ENCODE measurements at places on chromosomes 6 and 20.
A peak's percentile ranks its signal among the peaks of the same experiment; 100 is the strongest.

- no peak for DNase-seq
Observed at GRCh38 chr20:32610472-32611218, 25.5 kb upstream of the NOL4L start.

GRCh38 chr6:87105823-87106222 is 10.9 kb upstream of the CGA start:
- DNase-seq = no peak

DNA sequence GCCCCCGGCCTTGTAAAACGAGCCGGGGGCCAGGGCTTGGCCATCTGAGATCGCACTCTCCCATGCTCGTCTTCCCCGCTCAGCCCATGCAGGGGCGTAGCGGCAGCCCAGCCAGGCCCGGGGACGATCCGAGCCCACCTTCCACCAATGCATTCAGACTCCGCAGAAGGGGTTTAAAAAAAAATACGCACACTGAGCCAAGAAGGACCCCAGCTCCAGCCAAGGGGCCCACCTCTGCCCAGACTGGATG is 320 bp downstream of the GSTA4 start:
- DNase-seq = no peak

DNA sequence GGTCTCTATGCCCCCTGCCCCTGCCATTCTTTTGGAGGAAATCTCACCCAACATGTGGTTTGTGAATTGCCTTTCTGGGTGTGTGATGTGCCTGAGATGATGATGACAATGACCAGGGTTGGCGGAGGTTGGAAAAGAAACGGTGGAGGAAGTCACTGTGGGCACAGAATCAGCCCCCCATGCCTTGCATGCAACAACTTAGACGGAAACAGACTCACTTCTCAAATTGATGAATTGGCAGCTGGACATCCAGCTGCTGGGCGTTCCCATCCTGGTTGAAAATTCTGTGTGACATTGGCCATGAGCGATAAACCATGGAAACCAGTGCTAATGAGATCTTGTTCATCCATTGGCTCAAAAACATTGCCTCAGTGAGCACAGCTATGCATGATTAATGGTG is 95.8 kb upstream of the LY86 start:
- DNase-seq = no peak

DNA sequence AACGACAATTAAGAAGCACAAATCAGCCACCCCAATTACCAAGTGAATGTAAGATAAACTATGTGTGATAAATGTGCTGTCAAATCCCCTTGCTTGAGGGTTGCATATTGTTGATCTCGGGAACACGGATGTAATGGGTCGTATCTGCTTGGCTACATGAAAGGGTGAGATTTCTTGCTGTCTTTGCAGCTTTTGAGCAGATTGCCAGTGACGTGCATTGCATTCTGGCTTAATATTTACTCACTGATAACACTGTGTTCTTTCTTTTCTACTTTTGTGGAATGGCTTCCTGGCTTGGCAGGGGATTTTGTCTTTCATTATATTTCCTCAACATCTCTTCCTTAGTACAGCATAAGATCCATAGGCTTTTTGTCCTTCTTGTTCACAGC is 10.5 kb upstream of the FAM210B start:
- no peak for DNase-seq

- no peak for DNase-seq
Observed at GRCh38 chr6:89387516-89388201, 24.4 kb downstream of the RRAGD start.

- DNase-seq = no peak
Observed at GRCh38 chr6:27296106-27296783, 15.8 kb downstream of the POM121L2 start.

- DNase-seq = no peak
Observed at GRCh38 chr6:23454080-23454976, 671.7 kb upstream of the NRSN1 start.

- no peak for DNase-seq
Observed at GRCh38 chr6:44250067-44250717, 3.3 kb downstream of the HSP90AB1 start.

GRCh38 chr20:61437280-61438206 is 185.5 kb downstream of the CDH4 start:
- DNase-seq = no peak

DNA sequence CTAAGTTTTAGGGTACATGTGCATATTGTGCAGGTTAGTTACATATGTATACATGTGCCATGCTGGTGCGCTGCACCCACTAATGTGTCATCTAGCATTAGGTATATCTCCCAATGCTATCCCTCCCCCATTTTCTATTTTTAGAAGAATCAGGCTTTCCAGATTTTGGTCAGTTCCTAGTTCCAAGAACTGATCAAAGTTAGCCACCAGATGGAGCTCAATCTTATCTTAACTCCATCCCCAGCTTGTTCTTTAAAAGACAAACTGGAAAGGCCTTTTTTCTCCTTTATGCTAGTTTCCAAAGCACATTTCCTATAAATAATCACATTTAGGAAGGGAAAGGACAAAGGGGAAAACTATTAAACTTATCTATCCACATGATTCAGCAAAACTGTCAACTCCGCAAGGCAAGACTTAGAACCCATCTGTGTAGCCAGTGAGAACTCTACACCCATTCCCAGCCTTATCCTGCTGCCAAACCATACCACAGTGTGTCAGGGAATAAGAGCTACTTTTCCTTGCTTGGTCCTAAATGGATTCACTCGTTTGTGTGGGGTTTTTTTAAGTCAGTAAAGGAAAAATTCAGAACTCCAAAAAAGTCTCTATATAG is 22.8 kb upstream of the KHDC1 start:
- DNase-seq = no peak

DNA sequence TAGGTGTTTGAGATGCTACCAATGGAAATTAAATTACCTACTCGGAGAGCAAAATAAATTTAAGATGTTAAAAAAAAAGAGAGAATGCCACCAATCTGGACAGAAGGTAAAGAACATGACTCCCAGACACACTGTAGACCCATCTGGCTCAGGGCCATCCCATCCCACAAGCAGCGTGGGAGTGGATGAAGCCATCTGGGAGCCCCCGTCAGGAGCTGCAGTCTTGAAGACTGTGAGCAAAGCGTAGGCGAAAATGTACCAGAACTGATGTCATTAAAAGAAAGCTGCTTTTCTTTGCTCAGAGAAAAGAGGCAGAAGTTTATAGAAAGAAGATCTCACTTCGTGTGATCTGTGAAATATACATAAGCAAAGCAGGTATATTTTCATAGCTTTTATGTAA is 815.7 kb downstream of the QKI start:
- DNase-seq = no peak

GRCh38 chr6:107235511-107235910 is 120.2 kb upstream of the BEND3 start:
- DNase-seq = no peak

DNA sequence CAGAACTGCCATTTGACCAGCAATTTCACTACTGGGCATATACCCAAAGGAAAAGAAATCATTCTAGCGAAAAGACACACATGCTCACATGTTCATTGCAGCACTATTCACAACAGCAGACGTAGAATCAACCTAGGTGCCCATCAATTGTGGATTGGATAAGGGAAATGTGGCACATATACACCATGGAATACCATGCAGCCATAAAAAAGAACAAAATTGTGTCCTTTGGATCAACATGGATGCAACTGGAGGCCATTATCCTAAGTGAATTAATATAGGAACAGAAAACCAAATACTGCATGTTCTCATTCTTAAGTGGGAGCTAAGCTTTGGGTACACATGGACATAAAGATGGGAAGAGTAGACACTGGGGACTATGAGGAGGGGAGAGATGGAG is 16.1 kb downstream of the RAET1E start:
- no peak for DNase-seq

DNA sequence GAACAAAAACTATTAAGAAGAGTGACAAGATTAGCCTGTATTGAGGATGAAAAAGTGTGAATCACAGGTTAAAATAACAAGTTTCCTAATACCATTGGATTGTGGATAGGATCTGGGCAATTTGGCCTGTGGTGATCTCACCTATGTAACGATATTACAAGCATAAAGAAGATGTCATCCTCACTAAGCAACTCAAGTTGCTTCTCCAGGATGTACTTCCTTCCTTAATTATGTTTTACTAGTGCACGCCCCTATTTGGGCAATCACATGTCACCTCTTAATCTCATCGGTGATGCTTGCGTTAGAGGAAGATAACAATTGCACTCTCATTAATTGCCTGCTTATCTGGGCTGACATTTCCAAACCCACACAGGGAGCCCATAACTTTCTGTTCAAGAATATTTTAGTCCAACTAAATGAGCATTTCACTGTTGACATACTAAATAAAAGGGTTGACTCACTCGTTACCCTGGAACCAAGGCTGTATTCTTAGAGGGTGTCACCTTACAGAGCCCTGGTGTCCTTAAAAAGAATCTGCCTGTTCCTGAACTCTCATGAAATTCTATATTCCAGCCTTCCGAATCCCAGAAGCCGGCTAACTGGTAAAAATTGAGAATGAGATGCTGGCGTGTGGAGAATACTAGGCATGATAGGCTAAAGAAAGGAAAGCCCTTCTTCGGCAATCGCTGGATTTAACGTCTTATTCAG is 88.2 kb upstream of the ATXN1 start:
- DNase-seq = no peak

- DNase-seq = no peak
Observed at GRCh38 chr6:142300758-142301650, 803 bp upstream of the ADGRG6 start.

DNA sequence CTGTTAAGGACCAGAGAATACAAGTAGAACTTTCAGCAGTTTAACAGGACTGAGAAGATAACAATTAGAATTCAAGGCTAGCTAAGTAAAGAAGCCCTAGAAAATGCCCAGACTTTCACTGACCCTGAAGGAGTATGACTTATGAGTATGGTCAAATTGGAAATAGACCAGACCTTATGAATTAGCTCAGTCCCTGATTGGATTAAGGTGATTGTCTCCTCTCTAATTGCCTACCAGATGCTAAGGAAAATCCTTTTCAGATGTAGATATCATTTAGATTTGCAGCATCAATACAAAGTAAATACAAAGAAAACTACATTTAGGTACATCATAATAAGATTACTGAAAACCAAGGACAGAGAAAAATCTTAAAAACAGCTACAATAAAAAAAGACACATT is 58.9 kb downstream of the CNR1 start:
- DNase-seq = no peak

DNA sequence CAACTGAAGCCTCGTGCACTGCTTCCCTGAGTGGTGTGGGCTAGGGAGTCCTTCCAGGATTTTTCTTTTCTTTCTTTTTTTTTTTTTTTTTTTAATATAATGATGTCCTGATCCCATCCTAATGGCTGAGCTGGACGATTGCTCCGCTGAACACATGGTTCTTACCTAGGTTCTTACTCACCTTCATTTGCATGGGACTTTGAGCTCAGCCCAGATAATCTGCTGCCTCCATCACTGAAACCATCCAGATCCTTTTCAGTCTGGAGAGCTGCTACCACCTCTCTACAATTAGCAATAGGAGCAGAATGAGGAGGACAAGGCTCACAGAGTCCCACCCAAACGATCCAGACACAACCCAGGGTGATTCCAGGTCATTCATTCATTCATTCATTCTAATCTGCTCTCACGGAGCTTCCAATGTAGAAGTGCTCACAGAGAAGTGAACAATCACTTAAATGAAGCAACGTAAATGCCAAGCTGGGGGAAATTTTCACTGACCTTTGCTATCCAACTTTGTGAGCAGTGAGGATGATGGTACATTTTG is 246.3 kb upstream of the RREB1 start:
- peak; percentile 14 for DNase-seq

- no peak for DNase-seq
Observed at GRCh38 chr6:151029970-151030369, 164.5 kb downstream of the MTHFD1L start.

DNA sequence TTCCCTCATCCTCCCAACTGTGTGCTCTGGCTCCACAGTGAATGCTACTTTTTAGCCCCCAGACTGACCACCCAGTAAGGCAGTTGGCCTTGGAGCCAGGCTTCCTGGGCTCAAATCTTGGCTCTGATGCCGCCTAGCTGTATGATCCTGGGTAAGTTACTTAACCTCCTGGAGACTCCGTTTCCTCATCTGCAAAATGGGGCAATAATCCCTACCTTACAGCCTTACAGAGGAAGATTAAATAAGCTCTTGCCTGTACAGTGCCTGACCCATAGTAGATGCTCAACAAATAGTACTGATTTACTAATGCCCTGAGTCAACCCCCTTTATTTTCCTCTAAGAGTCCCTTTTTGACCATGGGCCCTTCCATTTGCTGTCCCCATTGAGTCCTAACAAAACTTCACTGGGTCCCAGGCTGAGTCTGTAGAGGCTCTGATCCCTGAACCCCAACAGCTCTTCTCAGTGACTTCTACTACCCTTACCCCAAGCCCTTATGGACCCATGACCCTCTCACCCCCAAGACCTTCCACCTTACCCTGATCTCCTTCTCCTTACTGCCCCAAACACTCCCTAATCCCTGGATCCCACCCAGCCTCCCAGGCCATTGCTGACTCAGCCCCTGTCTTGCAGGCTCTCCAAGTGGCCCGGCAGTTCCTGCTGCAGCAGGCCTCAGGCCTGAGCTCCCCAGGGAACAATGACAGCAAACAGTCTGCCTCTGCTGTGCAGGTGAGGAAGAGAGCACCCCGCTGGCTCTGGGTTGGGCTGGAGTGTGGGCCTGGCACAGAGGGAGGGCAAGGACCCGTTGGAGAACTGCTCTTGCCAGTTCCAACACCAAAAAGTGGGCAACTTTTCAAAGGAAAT is 31.4 kb downstream of the FOXP4 start:
- DNase-seq = peak; percentile 50

DNA sequence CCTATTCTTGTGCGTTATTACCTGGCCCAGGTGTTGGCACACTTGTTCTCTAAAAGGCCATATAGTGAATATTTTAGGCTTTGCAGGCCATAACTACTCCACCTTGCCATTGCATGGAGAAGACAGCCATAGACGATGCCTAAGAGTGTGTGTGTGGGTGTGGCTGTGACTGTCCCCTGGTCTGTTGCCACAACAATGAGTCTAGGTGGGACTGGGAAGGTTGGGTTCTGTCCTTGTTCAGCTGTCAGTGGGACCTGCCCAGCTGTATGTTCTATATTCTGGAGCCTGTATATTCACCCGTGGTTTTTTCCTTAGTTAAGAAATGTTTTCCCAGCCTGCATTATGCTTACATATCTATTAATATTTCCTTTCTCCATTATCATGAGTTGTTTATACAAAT is 38.6 kb downstream of the CEP43 start:
- DNase-seq = no peak

DNA sequence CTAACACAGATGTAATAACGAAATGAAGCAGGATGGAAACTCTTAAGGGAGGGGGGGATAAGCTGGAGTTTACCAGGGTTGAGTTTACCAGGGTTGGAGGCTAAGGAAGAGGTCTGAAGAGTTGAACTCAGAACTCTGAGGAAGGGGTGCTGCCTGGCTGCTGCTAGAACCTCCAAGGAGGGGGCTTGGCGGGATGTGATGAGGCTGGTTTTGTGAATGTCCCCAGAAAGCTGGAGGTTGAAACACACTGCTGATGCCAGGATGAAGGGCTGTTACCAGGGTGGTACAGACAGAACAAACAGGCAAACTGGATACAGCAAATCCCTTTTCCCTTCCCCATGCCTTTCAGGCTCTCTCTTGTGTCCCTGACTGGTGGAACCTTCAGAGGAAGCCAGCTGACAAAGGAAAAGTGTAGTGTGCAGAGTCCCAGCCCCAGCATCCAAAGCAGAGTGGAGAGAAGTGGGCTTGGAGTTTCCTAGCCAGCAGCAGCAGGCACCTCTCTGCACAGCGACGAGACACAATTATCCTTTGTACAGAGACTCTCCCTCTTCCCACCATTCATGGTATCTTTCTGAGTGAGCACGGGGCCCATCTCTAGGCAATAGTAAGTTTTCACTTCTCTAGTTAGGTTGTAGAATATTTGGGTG is 23.7 kb downstream of the UBE2V1 start:
- no peak for DNase-seq

All from NCI-H526 treated with DMSO at 0.1 percent for 48 hours (cell line).